Stimulated activated CD8-positive, alpha-beta memory T cell treated with anti-CD3 and anti-CD28 coated beads, Interleukin-4, amount 100 ng/mL, for 4 hours (primary cell): ENCODE measurements at places on chromosomes 12 and 14.

- peak; percentile 11 for DNase-seq
Observed at GRCh38 chr12:24948757-24949722, at the start of gene BCAT1. BCAT1 (minus strand) TSS chr12:24949101; CDS start chr12:24948932, 169 bp downstream.

GRCh38 chr12:1696800-1697199, 5.9 kb downstream of the ADIPOR2 start:
- no peak for DNase-seq

- DNase-seq: no peak
Observed at GRCh38 chr14:75865531-75865930, 116.3 kb downstream of the TGFB3 start.

- no peak for DNase-seq
Observed at GRCh38 chr14:76446486-76446885, 70.5 kb downstream of the ESRRB start.

DNA sequence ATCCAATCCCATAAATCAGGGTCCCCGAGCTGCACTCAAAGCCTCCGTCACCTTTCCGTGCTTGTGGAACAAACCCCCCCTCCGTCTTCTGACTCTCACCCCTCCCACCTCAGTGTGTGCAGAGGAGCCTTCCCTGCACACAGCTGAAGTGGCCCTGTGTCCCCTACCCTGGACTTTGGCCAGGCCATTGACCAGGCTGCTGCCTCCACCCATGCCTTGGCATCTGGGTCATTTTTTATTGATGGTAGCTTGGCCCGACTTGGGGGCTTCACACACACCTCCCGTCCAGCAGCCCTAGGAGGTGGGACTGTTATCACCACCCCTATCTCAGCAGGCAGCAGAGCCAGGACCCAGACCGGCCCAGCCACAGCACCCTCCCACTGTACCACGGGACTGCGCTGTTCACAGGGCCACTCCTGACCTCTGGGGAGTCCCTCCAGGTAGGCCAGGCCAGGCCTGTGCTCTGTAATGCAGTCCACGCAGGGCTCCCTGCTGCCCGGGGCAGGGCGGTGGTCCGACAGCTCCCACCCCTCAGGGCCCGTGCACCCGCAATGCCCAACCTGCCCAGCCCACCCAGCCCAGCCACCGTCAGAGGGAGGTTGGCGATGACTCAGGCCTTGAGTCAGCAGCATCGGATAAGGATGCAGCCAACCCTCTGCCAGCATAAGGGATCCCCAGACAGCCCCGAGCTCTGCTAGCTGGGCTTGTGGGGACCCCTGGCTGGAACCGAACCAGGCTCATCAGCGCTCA, 9.2 kb upstream of the INF2 start:
- DNase-seq: no peak
